Breast epithelium (tissue), 4 donors: ENCODE measurements at places on chromosomes 5 and 9. TPM values are rescaled to one million over a fixed set of nuclear protein-coding genes. Genes with fewer than 3 reads are reported as not detected.

GRCh38 chr5:1882337-1883119 is at the start of gene IRX4:
Gene IRX4 (minus strand): TSS chr5:1882925. CDS start chr5:1882647, 278 bp downstream.
- peaks cover 4% of the 10 kb centered on the region for H3K4me1 ChIP-seq
- no peak for DNase-seq
- peak within 1 kb of the TSS; percentile 31 for H3K4me3 ChIP-seq
- H3K36me3 ChIP-seq: no peaks in the 10 kb centered on the region
- H3K27ac ChIP-seq: peak within 1 kb of the TSS; percentile 83

DNA sequence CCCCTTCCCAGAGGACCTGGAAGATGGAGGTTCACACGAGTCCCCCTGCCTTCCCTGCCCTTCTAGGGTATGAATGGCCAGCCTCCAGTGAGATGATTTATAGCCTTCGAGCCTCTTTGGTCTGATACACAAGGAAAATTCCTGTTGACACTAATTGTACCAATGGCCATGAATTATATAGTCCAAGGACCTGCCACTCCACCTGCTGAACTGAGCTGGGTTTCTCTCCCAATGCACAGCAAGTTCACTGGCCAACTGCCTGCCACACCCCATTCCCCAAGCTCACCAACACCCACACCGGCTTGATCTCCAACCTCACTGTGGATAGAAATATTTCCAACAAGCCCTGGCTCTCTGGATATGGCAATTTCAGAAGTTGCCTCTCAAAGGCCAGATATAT is 9.3 kb upstream of the ADRA1B start:
- no peaks in the 10 kb centered on the region for H3K4me1 ChIP-seq
- no peaks in the 10 kb centered on the region for H3K27me3 ChIP-seq
- DNase-seq: no peak
- H3K27ac ChIP-seq: no peak overlapping the region
- H3K36me3 ChIP-seq: no peaks in the 10 kb centered on the region
- H3K4me3 ChIP-seq: no peak overlapping the region

- H3K4me3 ChIP-seq: no peak overlapping the region
- DNase-seq: no peak
- no peak overlapping the region for H3K27ac ChIP-seq
- H3K27me3 ChIP-seq: no peaks in the 10 kb centered on the region
Observed at GRCh38 chr5:40570408-40571129, 109.1 kb upstream of the PTGER4 start.

- DNase-seq: no peak
- no peaks in the 10 kb centered on the region for H3K36me3 ChIP-seq
- no peak overlapping the region for H3K4me3 ChIP-seq
- H3K27me3 ChIP-seq: no peaks in the 10 kb centered on the region
- H3K27ac ChIP-seq: no peak overlapping the region
- peaks cover 12% of the 10 kb centered on the region for H3K4me1 ChIP-seq
Observed at GRCh38 chr5:169114466-169115065, 186.4 kb downstream of the SLIT3 start.

The ADAMTSL2 gene
- total RNA-seq: 0.44 TPM
